ENCODE measurements at places on chromosomes 2 and 18.

- DNase-seq: no peak
Observed at GRCh38 chr2:197879812-197880408, 75.5 kb downstream of the PLCL1 start.

DNA sequence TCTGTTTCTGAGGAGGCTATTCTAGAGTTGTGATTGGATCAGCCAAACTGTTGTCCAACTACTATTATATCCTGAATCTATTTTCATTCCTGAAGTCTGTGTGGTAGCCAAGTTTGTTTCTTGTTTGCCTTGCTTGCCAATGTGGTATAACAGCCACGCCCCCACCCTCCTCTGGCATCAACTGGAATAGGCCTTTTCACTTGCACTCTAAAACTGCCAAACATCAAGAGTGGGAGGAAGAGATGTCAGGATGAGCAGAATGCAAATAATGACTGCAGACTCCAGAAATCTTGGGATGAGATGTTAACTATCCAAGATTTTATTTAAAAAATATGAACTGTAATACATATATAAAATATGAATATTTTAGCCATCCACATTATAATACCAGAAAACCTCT is 246.1 kb downstream of the NRXN1 start:
- DNase-seq: no peak

GRCh38 chr2:19759880-19760279 is 141.9 kb downstream of the TTC32 start:
- DNase-seq: no peak

DNA sequence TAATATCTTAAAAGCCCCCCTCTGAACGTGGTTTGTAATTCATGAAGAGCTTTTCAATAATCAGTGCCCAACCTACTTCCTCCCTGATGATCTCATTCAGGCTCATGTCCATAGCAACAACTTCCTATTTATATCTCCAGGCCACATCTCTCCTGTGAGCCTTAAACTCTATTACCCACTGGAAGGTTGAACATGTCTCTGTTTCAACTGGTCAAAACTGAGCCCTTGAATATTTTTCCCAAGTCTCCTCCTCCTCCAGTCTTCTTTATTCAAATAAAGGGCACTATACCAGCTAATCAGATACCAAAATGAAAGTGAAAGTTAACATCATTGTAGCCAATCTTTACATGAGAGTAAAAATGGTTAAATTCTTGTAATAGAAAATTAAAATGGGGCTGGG is 63.7 kb upstream of the ITGA4 start:
- no peak for DNase-seq

DNA sequence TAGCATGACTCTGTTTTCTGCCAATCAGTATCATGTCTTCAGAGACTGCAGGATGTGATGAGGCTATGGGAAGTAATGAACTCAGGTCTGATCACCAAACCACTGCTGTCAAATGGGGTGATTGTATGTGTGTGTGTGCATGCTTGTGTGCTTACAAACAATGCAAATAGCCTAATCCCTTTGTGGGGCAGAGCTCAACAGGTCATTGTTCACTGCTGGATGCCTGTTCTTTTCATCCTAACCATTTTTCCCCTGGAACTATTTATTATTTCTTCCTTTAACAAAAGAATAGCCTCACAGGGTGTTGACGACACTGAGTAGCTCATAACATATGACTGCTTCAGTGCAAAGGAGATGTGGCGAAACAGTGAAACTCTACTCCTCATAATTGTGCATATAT is 55.9 kb downstream of the NXPH2 start:
- no peak for DNase-seq

DNA sequence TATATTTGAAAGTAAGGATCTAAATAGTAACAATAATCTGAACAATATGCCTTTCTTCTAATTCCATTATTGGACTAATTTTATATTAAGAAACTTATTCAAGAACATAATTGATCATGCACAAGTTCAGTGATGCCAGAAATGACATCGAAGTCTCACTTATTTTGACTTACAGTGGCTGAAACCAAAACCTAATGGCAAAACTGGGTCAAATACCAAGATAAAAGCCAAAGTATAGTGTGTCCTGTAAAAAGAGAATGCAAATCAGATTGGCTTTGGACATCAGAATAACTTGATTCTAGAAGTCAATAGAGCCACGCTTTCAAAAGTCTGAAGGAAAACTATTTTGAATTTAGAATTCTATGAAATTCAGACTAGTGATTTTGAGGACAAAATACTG is 137.2 kb downstream of the FTCDNL1 start:
- DNase-seq: no peak

DNA sequence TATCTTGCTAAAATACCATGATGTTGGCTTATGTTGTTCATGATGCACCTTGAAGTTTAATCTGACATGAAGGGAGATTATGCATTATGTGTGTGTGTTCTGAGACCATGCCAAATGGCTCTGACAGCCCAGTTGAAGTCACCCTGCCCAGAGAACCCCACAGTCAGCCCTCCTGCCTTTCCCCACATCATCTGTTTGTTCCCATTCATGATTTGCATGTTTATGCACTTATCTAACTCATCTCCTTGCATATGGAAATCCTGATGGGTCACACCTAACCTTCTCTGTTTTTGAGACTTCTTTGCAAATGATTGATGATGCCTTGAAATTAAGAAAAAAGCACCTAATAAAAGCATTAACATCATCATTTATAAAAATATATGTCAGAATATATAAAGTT is 752.2 kb downstream of the GALR1 start:
- DNase-seq: no peak

- DNase-seq: no peak
Observed at GRCh38 chr2:238220274-238220891, 16.9 kb upstream of the ILKAP start.

DNA sequence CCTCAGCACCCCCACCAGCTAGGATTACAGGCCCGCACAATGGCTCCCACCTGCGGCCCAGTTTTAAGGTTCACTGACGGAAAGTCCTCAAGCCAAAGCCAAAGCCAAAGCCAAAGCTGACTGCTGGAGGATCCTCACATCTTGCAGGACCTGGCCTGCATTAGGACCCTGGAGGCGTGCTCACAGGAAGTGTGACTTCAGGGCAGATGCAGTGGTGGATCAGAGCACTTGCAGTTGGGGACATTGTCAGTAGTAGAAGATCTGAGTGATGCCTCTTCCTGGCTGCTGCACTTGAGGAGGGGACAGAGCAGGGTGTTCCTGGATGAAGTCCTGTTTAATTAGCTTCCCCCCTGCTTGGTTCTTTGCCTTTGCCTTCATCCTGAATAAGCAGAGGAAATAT is 69.0 kb upstream of the ALPP start:
- no peak for DNase-seq

DNA sequence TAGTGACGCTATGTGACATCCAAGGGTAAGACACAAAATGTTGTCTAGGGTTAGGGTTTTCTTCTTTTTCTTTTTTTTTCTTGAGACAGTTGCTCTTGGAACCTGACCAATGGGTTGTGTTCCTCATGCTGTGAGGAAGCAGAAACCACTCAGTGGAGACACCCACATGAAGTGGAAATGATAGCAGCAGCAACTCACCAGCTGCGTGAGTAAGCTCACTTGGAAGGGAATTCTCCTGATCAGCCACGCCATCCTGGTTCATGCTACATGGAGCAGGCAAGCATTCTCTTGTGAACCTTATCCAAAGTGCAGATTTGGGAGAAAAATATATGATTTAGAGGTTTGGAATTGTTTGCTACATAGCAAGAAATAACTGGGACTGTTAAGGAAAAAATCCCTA is 863.7 kb downstream of the EPHA4 start:
- no peak for DNase-seq

- DNase-seq: no peak
Observed at GRCh38 chr2:16978301-16978700, 312.7 kb upstream of the CYRIA start.

GRCh38 chr18:6929370-6930102 is 188.1 kb downstream of the LAMA1 start:
- no peak for DNase-seq

GRCh38 chr2:136116813-136117390 is 1.0 kb downstream of the CXCR4 start:
- DNase-seq: no peak

DNA sequence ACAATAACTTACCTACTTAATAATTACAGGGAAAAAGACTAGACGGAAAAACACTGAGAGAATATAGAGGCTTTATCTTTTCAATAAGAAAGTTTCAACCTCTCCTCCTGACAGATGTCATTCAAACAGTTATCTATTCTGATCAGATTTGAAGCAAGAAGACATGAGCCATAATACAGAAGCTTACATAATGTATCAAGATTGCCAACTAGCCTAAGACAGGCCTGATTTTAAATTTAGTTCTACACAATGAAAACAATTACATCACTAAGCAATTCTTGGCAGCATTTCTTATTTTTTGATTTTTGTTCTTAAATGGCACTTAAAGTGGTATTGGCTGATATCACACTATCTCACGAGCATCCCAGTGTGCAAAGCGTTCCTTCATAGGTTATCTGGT is 41.6 kb downstream of the GPR155 start:
- no peak for DNase-seq

GRCh38 chr2:7530001-7530400 is 612.8 kb downstream of the RNF144A start:
- DNase-seq: no peak

GRCh38 chr2:7468955-7469354 is 551.7 kb downstream of the RNF144A start:
- DNase-seq: no peak

DNA sequence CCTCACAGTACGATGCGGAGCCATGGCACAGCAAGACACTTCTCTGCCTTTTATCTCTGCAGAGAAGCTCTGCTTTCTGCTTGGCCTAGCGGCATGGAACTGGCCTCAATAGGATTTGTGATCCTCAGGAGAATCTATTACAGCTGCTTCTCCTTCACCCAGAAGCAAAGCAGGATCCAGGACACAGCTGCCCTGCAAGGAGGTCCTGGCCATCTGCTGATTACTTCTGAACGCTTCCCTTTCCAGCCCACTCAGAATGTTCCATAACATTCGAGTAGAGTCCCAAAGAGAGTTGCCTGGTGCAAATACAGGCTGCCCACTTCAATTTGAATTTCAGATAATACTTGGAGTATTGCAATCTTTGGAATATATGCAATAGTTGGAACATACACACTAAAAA is 29.2 kb upstream of the KCNS3 start:
- no peak for DNase-seq

DNA sequence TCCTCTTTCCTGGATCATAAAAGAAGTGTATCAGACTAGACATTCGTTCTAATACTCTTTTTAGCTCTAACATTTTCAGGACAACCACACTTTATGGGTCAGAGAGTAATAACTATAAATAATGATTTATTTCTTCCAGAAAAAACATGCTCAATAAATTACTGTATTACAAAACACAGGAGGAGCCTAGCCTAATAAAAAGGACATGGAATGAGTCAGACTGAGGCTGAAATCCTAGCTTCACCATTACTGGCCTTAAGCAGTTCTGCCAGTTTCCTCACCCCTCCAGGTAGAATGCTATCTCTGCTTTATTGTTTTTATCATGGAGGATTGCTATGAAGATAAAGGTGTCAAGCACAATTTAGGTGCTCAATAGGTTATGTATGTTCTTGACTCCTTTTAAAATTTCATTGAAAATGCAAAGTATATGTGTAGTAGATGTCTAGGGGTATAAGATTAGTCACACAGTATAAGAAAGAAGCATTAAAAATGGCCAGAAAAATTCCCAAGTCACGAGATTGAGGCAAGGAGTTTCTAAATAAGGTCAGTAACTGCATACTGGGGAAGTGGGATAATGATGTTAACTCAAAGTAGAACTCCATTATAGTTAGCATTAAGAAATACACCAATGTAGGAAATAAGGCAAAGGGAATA is 105.5 kb upstream of the NEUROD1 start:
- DNase-seq: no peak

- DNase-seq: no peak
Observed at GRCh38 chr2:26587994-26588393, 53.2 kb downstream of the CIB4 start.

- DNase-seq: no peak
Observed at GRCh38 chr18:52242711-52243110, 97.3 kb upstream of the DCC start.

DNA sequence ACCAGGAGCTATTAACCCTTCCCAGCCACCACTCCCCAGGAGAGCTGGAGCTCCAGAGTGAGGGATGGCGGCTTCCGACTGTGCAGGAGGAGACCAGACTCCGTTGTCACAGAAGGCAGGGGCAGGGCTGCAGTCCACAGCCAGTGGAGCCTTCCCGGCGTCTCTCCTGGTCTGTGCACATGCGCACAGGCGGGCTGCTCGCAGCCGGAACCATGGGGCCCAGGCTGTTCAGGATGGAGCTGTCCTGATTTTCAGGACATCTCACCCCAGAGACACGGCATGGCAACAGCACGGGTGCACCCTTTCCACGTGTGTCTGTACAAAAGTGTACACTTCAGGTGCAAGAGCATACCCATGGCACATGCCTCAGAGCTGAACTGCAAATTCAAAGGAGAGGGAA is 28.9 kb downstream of the EIPR1 start:
- DNase-seq: no peak

GRCh38 chr2:239161711-239162140 is 239.1 kb downstream of the HDAC4 start:
- DNase-seq: no peak

DNA sequence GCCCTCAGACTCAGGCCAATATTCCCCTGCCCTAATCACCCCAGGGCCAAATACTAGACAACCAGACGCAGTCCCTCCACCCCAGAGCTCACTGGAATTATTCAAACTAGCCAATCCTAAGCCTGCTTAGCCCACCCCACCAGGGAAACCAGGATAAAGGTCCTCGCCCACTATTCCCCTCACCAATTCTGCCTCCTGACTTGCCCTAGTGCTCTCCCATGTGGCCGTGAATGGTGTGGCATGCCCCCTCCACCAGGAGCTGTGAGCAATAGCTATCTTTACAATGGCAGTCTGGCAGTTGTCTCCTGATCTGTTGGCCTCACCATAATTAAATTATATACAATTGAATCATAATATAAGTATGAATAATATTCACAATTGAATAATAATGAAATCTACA is 42.3 kb downstream of the FAM124B start:
- DNase-seq: no peak

GRCh38 chr2:148914463-148914862 is 39.4 kb downstream of the KIF5C start:
- no peak for DNase-seq

DNA sequence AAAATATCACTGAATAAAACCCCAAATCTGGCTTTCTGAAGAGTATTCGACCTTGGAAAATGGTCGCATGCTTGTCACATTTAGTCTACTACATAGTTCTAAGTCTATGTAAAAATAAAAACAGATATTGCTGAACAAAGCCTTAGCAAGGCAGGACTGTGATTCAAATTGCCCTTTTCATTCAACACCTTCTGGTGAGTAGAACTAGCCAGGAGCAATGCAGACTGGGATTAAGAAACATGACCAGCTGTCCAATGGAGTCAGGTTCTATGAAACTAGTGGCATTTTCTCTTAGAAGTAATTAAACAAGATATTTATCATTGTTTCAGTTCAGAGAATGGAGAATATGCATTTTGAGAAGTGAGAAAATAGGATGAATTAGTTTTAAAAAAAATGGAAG is 1260.5 kb upstream of the ACVR2A start:
- DNase-seq: no peak
